ENCODE measurements at places on chromosomes 5 and 9.

- DNase-seq: no peak
Observed at GRCh38 chr5:95446560-95447221, 55.5 kb downstream of the FAM81B start.

GRCh38 chr9:134935056-134935640 lies 17.4 kb upstream of the FCN1 start:
- DNase-seq: no peak

DNA sequence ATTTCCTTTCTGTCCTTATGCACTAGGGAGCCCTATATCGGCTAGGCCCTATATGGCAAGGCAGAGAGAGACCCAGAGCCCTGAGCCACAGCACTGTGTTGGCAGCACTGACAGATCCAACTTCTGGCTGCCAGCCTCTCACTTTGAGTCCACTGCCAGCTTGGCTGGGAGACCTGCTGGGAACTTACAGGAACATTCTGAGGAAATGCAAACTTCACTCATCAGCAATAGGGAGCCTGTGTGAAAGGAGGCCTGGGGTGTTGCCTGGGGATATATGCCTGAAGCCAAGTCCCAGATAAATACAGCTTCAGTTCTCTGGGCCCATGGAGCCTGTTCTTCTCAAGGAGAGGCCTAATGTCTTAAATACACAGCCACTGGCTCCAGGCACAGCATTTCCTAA lies 78.0 kb downstream of the ADRB2 start:
- DNase-seq: no peak

GRCh38 chr5:157900644-157901043 lies 41.7 kb upstream of the CLINT1 start:
- no peak for DNase-seq

- no peak for DNase-seq
Observed at GRCh38 chr5:178454821-178455479, 135.2 kb downstream of the COL23A1 start.

GRCh38 chr5:1343931-1344901 lies 683 bp downstream of the CLPTM1L start:
- no peak for DNase-seq

DNA sequence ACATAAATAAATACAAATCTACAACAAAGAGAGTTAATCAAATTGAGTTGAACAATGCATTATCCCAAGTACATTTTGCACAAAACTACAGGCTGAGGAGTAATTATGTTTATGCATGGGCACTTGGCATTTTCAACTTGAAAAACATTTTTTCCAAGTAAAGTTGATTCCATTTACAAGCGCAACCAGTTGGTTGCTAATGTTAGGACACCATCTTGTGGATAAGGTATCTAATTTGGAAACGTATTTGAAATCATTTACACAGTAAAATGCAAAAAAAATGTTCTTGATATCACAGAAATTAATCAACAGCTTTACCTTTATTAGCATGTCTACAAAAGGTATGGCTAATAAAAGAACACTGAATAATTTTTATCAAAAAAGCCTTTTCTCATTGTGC lies 18.8 kb downstream of the FTMT start:
- no peak for DNase-seq

GRCh38 chr5:14668181-14668591 lies 3.7 kb downstream of the OTULIN start:
- DNase-seq: no peak

- no peak for DNase-seq
Observed at GRCh38 chr9:16571127-16571802, 299.2 kb downstream of the BNC2 start.

DNA sequence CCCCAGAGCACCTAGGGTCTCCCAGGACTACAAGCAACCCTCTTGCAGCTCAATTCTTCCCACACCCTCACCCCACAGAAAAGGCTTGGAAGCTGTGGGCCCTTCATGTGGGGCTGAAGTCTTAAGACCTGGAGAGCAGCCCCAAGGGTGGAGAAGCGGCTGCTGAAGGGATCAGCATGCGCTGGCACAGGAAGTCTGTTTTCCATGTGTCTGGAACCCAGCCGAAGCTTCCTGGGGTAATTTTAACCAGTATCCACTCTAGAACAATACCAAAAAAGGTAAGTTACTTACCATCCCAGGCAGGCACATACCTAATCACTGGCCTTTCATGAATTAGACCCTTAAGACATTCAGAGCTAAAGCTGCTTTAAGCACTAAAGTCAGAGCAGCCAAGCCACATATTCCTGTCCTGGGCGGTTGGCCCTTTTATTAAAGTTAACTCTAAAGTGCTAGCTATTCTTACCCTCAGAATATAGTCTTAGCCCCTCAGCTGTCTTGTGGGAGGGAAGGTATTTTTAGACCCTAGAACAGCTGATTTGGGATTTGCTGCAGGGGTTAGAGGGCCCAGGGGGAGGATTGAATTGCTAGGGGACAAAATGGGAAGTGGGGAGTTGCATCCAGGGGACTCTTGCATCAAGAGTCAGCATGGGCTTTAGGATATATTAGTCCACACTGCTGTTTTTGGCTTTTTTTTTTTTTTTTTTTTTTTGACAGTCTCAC lies 6.9 kb downstream of the IL17B start:
- no peak for DNase-seq

DNA sequence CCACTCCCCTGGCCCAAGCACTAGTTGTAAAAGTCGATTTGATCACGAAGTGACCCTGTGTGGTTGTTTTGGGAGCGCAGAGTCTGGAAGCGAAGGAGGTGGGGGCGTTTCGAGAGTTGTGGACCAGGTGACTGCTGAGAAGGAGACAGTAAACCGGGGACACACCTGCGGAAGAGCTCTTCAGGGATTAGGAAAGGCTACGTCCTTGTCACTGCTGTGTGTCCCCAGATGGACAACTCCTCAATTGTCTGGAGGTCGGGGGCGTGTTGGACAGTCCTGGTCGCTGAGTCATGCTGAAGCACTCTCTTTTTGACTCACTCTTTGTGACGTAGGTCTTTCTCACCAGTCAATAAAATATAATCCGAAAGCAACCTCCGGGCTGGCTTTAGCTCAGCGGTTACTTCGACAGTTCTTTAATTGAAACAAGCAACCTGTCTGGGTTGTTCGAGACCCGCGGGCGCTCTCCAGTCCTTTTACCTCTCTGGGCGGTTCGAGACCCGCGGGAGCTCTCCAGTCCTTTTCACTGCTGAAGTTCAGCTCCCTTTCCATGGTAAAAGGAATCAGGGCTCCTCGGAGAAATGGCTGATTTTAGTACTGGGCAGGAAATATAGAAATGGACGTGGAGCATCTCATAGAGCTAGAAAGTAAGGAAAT lies 10.8 kb downstream of the ZMAT2 start:
- peak; percentile 50 for DNase-seq

DNA sequence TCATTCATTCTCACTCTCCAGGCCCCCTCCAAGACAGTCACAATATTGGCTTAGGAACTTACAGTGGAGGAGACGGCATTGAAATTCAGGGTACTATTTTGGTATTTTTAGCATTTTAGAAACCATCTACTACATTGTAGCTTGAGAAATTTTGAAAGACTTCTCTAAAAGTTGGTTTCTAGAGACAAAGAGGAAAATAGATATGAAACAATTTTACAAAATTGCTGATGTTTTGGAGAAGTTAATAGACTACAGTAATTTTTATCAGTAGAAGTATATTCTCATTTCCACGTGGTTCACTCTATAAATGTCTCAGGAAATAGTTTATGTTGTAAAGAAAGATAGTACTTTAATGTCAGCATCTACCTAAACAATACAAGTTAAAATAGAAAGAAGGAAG lies 63.2 kb upstream of the ZSWIM6 start:
- DNase-seq: no peak

DNA sequence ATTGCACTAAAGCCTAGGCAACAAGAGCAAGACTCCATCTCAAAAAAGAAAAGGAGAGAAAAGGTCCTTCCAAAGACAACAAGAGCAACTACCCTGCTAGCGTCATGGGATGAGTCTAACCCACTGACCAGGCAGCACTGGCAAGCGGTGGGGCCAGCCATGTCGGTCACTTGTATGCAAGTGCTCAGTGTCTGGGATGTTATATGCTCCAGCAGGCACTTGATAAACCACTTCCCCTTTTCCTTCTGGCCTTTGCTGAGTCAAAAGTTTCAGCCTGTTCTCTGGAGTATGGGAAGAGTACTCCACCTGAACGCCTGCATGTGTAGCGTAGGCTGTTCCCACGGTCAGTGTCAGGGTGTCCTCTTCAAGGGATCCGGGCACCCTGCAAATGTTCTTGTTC lies 9.2 kb upstream of the MXD3 start:
- DNase-seq: no peak

DNA sequence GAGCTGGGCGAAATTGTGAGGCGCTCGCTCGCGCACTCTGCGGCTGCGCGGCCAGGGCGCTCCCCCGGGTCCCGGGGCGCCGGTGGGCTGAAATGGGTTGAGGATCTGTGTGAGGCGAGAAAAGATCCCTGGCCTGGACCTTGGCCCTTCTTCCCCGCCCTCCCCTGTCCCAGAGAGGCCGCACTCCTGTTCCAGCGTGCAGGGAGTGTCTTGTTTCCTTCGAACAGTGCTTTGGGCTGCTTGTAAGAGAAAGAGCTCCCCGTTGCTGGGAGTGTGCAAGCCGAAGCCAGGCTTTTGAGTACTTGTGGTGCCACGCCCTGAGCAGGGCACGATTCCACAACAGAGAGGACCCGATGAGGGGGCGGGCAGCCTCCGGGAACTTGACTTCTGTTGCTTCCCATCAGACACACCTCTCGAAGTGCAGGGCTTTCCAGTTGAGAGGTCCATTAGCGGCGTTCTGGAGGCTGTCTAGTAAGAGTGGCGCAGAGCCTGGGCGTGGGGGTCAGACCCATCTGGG lies 535 bp downstream of the DOLPP1 start:
- no peak for DNase-seq

DNA sequence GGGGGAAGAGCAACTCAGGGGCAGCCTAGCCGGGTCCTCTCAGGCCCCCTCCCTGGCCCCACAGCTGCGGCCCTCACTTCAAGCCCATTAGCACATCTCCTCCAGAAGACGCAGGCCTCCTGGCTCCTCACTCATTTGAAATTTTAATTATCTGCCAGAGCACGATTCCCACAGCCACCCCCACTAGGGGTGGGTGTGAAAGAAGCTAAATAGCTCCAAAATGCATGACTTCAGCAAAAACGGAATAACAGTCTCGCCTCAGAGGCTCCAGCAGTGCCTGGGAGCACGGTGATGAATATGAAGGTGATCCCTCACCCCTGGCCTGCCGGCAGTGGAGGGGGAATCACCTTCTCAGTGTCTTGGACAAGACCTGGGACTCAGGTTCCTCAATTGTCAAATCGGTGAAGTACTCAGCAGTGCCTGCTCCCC lies 61.1 kb upstream of the HRH2 start:
- DNase-seq: peak; percentile 37

GRCh38 chr5:137209232-137209809 lies 289.8 kb downstream of the SPOCK1 start:
- DNase-seq: no peak

- DNase-seq: no peak
Observed at GRCh38 chr9:78515108-78515507, 218.2 kb downstream of the PSAT1 start.

DNA sequence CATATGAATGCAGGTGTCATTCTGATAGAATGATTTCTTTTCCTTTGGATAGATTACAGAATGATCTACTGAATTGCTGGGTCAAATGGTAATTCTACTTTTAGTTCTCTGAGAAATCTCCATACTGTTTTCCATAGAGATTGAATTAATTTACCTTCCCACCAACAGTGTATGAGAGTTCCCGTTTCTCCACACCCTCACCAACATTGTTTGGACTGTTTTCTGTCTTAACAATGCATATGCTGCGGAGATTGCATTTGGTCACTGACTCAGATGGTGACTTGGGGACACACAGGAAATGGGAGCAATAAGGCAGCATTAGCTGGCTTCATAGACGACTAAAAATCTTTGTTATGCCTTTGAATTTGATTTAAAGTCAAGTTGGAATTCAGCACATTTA lies 95.9 kb downstream of the CDH6 start:
- DNase-seq: no peak

DNA sequence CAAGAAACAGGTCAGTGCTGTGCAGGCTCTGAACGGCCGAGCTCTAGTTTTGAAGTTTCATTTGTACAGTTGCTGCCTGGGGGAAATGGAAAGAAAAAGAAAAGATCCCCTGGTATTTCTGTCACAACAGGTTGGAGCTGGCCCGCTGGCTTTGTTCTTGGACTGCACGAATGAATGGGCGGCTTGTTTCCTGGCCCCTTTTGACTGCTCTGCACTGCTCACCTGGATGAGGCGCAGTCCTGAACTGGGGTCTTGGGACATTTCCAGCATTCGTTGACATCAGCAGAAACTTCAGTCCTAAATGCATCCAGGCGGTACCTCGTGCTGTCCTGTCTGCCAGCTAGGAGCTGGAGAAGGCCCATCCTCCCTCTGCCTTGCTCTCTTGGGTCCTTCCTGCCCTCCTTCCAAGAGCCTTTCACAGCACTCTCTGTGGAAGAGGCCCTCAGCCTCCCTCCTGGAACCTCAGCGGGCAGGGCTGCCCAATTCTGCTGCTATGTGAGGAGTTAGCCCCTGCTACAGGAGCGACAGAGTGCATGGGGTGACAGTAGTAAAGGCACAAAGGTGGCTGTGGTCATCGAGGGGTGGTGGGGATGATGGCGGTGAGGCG lies 189.2 kb downstream of the FSTL4 start:
- DNase-seq: no peak

- no peak for DNase-seq
Observed at GRCh38 chr9:94110821-94111252, 26.6 kb downstream of the PTPDC1 start.

DNA sequence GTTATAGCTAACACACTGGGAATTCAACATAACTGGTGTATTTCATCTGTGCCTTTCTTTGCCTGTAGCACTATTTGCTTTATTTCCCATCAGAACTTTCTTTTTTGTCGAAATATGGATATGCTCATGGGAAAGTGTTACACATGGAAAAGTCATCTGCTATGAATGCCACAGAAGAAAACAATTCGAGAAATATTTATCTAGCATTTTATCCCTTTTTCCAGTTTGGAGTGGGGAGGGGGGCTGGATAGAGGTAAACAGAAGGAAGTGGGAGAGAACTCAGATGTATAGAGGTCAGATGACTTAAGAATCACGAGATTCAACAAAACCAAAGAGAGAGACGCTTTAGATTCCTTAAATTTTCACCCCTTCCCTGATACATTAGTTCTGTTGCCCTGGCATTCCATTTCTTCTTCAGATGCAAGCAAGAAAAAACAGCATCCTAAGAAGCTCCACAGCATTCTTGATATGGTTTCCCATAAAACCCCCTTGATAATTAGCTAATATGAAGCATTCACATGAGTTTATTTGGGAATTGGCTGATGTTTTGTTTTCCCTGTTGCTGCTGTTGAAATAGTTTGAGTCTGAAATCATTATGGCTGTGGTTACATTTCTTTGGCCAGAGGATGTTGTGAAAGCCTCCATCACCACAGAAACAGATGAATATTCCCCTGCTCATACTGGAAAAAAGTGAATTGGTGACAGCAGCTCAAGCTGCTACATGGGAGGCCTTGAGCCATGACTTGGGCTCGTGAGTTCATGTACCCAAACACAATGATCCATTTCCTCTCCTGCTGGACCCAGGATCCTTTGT lies 335.8 kb upstream of the DAB2 start:
- no peak for DNase-seq

DNA sequence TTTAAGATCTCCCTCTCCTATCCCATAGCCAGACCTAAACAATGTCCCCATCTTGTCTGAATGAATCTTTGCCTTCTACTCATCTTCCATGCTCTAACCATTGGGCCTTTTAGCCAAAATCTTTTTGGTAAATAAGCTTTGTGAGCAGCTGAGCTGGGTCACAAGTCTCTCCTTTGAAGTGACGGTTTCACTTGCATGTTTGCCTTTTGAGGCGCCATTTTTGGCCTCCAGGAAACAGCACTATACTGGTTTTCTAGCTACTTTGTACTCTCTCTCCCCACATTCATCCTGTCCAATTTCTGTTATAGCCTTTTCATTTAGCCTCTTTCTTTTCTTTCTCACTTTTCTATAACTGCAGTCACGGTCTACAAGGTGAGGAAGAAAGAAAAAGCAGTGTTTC lies 195.5 kb upstream of the C9orf72 start:
- no peak for DNase-seq

Measured in head of caudate nucleus (tissue), 42 donors.